HCT116 (cell line): ENCODE measurements at places on chromosomes 1 and 21. TPM values are rescaled to one million over a fixed set of nuclear protein-coding genes. Genes with fewer than 3 reads are reported as not detected.
A peak's percentile ranks its signal among the peaks of the same experiment; 100 is the strongest.

DNA sequence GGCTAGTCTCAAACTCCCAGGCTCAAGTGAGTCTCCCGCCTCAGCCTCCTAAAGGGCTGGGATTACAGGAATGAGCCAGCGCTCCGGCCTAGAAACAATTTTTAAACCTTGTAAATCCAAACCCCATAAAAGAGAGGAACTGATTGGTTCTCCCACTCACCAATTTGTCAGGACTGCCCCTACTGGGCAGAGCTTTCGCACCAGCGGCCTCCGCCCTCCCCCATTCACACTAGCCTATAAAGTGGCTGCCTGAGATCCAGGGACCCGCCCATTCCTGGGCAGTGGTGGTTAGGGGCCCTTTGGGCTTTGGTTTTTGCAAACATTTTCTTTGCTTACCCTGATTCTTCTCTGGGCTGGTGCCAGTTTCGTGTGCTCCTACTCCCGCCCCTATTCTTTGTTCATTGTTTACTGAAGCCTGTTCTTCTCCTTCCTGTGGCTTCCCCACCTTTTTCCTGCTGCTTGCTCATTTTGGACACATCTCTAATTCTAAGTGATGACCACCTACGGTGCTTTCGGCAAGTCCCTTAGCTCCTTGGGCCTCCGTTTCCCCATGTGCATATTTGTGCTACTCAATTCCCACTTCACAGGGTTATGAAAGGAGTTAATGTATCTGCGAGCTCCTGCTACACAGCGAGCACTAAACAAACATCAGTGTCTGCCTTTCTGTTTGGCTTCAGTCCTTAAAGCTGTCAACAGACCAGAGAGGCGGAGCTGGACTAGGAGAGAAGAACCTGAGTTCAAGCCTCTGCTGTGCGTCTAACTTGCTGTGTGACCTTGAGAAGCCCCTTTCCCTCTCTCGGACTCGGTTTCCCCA is 39.8 kb upstream of the CLIC4 start:
- peak; percentile 81 for DNase-seq

- DNase-seq, result no peak
Observed at GRCh38 chr1:156508205-156508954, 7.8 kb upstream of the MEF2D start.

- DNase-seq, result no peak
Observed at GRCh38 chr1:225859151-225859550, 23.0 kb downstream of the TMEM63A start.

- DNase-seq, result peak; percentile 13
Observed at GRCh38 chr1:202571719-202572339, 138.4 kb downstream of the SYT2 start.

GRCh38 chr1:156517748-156518147 is 17.2 kb upstream of the MEF2D start:
- DNase-seq, result no peak

GRCh38 chr1:177858332-177858821 is 111.5 kb downstream of the SEC16B start:
- DNase-seq, result no peak

DNA sequence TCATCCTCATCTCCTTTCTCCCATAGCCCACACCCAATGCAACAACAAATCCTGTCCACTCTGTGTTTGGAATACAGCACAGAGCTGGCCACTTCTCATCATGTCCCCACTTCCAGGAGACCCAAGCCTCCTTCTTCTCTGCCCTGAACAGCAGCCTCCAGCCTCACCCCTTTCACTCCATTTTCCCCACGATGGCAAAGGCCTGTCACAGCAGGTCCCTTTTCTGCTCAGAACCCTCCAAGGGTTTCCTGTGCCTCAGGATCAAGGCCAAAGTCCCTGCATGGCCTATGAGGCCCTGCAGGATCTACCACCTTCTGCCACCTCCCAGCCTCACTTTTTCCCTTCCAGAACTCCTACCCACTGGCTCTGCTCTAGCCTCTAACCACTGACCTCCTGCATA is 78.5 kb downstream of the CSMD2 start:
- DNase-seq, result no peak

- DNase-seq, result no peak
Observed at GRCh38 chr1:25869909-25870606, 5.5 kb downstream of the PAQR7 start.

- DNase-seq, result no peak
Observed at GRCh38 chr1:164565357-164565756, 6.4 kb downstream of the PBX1 start.

- no peak for DNase-seq
Observed at GRCh38 chr21:31409831-31410487, 65.9 kb upstream of the TIAM1 start.

- DNase-seq, result no peak
Observed at GRCh38 chr1:1080951-1081310, 6.8 kb upstream of the RNF223 start.

GRCh38 chr1:157948312-157949073 is 45.0 kb upstream of the KIRREL1 start:
- DNase-seq, result peak; percentile 43

DNA sequence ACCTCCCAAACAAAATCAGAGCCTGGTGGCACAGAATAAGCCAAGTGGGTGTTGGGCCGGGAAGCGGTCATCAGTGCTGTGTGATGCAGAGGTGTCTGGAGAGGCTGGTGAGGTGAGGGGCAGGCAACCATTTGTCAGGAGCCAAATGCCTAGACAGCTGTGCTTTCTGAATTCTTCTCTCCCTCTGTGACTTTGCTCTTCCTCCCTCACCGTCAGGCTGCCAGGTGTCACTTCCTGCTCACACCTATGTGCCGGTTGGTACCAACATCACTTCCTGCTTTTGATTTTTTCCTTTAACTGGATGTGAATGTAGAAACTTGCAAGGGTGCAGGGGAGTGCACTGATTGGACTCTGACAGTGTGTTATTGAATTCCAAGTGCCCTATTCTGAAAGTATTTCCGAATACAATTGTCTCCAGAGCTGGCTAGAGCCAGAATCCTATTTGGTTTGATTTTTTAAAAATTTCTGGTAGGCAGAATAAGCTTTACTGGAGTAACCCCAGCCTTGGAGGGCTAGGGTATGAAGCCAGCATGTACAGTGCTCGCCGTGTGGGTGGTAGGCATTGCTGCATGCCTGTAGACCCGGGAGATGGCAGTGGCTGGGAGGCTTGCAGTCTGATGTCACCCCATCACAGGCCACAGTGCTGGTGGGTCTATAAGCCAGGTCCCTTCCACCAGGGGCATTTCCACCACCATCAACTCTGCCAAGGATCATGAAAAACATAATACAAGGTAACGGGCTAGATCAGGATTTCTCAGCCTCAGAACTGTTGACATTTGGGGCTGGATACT is 210.9 kb downstream of the KAZN start:
- DNase-seq, result no peak

DNA sequence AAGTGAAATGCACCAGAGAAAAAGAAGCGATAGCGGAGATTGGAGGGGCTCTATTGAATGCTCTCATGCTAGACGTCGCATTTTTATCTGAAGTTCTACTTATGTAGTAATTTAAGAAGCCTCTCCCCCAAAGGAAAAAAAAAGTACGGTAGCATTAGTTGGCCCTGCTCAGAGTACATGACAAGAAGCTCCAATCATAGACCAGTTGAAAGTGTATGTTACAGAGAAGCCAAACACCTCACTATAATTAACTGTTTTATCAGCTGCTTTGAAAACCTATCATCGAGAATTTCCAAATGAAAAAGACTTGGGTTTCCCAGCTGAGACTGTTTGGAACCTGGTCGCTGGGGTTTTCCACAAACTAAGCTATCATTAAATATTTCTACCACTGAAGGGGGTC is 19.6 kb upstream of the OVAAL start:
- DNase-seq, result no peak

DNA sequence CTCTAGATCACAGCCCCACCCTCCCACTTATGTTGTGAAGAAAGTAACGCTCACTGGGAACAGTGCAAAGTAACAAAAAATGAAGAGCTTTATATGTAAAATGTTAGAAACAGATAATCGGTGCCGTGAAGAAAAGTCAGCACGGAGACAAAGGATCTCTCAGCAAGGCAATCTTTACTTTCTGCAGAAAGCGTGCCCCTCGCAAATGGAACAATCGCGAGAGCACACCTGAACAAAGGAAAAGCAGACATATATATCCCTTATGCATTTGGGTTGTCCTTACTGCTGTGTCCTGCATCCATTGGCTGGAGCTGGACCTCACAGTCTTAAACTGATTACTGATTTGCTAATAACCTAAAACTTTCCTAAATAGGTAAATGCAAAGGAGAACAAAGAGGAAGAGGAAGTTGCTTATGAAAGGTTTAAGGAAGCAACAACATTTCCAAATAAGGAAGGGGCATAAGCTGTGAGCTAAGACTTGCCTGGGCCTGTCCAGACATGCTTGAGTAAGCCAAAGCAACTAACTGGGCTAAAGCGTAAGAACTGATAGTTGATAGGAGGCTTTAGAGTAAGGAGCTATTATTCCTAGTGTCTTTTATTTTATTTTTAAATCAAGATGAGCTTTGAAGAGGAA is 89.7 kb downstream of the GTF2B start:
- DNase-seq, result no peak

- no peak for DNase-seq
Observed at GRCh38 chr1:227937838-227938145, 9.9 kb downstream of the WNT9A start.

DNA sequence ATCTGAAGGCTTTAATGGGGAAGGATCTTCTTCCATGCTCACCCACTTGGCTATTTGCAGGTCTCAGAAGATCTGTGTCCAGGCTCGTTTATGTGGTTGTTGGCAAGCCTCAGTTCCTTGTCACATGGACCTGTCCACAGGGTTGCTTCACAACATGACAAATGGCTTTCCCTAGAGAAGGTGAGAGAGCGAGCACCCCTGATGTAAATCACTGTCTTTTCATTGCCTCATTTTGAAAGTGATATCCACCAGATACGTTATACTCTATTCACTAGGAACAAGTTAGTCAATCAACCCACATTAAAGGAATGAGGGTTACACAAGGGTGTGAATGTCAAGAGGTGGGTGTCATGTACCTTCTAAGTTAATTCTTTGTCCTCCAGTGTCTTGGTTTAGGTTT is 433.3 kb downstream of the RPS6KC1 start:
- no peak for DNase-seq

DNA sequence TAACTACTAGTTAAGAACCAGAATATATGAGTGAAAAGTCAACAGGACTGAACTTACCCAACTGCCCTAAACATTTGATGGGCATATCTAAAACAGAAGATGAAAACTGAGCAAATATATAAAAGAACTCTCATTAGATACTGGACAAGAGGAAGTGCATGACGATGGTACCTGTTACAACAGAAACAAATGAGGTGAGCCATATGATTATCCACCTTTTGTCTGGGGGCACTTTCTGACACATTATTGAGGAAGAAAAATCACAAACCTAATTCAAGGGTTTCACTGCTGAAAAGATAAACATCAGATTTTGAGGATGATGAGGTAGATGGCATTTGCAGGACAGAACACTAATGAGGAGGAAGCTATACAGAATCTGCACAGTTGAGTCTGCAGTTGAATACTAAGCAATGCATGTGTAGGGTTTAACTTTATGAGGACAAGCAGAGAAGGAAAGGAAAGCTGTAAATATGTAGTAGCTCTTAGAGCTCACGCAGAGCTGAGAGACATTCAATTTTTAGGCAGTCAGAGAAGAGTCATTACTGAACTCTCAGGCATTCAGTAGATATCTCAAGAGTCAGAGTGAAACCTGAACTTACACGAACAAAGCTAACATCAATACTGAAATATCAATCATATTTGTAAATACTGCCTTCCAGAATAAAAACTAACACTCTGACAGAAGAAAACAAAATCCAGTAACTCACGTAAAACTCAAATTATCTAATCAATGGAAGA is 262.1 kb downstream of the AKT3 start:
- DNase-seq, result no peak

- DNase-seq, result no peak
Observed at GRCh38 chr1:67382292-67382691, 47.9 kb downstream of the SERBP1 start.

DNA sequence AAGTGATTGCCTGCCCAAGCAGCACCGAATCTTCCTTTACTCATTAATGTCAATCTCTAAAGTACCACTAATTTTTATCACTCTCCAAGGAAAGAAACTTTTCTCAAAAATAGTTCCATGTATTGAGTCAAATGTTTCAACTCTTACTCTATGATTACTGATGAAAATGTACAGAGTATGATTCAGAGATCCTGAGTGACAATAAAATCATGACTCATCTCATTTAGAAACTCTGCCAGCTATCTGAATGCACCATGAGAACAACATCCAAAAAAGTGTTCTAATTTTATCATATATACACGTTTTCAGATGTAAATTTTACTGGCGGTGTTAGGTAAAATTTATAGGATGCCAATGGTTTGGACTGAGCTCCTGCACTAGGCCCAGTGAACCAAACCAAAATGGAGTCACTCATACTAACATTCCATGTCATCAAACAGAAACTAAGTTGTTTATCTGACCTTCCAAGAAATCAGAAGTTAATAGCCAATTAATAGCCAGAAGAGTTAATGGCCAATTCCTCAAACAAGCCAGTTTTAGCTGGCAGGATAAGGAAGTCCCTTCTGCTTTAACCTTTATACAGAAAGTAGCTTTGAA is 22.6 kb downstream of the PLPPR5 start:
- DNase-seq, result no peak

- DNase-seq, result no peak
Observed at GRCh38 chr21:37513383-37513782, 146.8 kb downstream of the DYRK1A start.

DNA sequence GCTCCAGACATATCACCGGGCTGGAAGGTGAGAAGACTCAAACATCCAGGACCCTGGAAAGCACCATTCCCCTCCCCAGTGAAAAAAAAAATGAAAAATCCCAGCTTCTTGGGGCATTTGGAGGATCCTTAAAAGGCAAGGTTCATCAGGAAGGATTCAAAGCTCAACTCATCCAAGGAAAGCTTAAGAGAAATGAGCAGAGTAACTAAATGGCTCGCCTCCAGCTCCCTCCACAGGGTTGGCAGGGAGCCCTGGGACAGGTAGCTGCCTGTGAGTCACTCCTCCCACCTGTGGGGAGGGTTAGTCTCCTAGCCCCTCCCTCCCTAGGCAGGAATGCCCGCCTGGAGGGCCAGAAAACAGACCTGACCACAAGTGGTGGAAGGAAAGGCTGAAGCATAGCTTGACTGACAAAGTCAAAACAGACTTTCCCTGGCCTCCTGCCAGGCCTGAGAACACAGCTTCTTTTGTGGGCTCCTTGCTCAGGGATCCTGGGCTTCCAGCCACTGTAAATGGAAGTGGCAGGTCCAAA is 712 bp upstream of the LAMB3 start:
- peak; percentile 98 for DNase-seq

Gene MAP3K7CL
- 0.57 TPM for total RNA-seq

Gene MYBPHL
- total RNA-seq, result 1.0 TPM

Gene C21orf91
- total RNA-seq, result 17.7 TPM

Gene LCE3D
- not detected for total RNA-seq

Gene LYSMD1
- total RNA-seq, result 5.0 TPM

Gene LCE4A
- not detected for total RNA-seq

Gene ZMYND12
- total RNA-seq, result 0.25 TPM
